ENCODE measurements at places on chromosomes 13 and 19.

GRCh38 chr13:47757466-47758080 is 243.5 kb downstream of the SUCLA2 start:
- H3K27me3 ChIP-seq: no peaks in the 10 kb centered on the region
- no peak overlapping the region for H3K27ac ChIP-seq
- H3K36me3 ChIP-seq: no peaks in the 10 kb centered on the region
- no peaks in the 10 kb centered on the region for H3K4me1 ChIP-seq
- no peak for DNase-seq

DNA sequence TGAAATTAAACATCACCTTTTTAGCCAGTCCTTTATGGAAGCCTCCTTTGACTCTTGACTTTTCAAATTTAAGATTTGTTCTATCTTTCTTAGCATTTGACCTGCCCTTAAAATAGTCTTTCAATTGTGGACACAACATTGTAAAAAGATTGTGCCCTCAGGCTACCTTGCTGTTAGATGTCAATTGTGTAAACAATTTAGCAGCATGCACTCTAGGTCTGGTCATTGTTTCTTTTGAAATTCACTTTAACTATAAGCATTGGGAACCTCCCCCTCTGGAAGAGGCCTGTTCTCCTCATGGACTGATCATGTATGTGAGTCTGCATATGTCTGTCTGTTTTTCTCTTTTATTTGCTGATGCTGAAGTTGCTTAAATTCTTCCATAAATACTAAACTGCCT is 31.5 kb upstream of the PABPC3 start:
- no peaks in the 10 kb centered on the region for H3K27me3 ChIP-seq
- no peak for DNase-seq
- H3K4me3 ChIP-seq: no peak overlapping the region
- H3K36me3 ChIP-seq: no peaks in the 10 kb centered on the region

DNA sequence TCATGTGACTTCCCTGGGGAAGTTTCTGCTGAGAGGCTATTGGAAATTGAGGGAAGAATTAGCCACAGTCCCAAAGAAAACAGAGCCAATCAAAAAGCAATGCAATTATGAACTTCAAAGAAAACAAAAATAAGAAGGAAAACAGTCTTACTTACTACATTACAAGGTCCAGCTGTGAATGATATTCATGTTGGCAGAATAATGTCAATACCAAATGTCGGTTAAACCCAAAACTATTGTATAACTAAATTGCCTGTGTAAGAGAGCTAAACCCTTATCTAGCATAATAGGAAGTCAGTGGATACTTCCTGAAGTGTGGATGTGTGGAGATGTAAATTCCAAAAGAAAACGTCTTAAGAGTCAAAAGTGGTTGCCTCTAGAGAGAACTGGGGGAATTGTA is 12.4 kb downstream of the KL start:
- H3K36me3 ChIP-seq: no peaks in the 10 kb centered on the region
- no peak for DNase-seq
- H3K4me1 ChIP-seq: no peaks in the 10 kb centered on the region
- H3K27me3 ChIP-seq: no peaks in the 10 kb centered on the region
- H3K27ac ChIP-seq: no peak overlapping the region

DNA sequence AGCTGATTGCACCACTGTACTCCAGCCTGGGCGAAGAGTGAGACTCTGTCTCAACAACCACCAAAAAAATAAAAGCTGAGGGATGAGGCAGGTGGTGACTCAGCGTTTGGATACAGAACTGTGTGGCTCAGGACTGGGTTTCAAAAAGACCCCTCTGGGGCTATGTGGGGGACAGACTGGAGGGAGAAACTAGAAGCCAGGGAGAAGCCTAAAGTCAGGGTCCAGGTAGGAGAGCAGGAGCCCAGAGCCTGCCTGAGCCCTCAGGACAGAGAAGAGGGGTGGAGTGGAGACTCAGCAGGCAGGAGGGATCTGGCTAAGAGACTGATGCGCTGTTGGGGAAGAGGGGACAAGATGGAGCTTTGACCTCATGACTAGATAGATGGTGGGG is 1.8 kb upstream of the CD37 start:
- no peaks in the 10 kb centered on the region for H3K36me3 ChIP-seq
- H3K27ac ChIP-seq: no peak overlapping the region
- no peak overlapping the region for H3K4me3 ChIP-seq
- H3K27me3 ChIP-seq: no peaks in the 10 kb centered on the region

DNA sequence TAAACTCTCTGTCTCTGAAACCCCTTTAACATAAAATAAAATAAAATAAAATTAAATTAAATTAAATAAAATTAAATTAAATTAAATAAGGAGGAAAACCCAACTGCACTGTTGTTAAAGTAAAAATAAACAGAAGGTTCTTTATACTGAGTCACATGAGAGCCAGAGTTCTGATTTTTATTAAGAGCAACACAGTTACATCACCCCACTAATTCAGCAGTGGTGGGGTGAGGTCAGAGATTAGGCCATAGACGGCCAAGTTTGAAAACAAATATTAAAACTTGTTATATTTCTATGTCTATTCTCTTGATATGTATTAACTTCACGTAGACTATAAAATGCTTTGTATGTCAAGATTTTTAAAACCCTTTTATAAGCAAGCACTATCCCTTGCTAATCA is 59.5 kb downstream of the MYCBP2 start:
- H3K27me3 ChIP-seq: no peaks in the 10 kb centered on the region
- peaks cover 18% of the 10 kb centered on the region for H3K36me3 ChIP-seq
- no peak overlapping the region for H3K27ac ChIP-seq
- no peak overlapping the region for H3K4me3 ChIP-seq
- no peaks in the 10 kb centered on the region for H3K4me1 ChIP-seq

- H3K4me3 ChIP-seq: no peak overlapping the region
- H3K27me3 ChIP-seq: no peaks in the 10 kb centered on the region
- no peak overlapping the region for H3K27ac ChIP-seq
- H3K36me3 ChIP-seq: no peaks in the 10 kb centered on the region
These were observed 2.0 kb downstream of the RGS9BP start for GRCh38 chr19:32677657-32678056.

GRCh38 chr13:41561170-41561569 is 103.8 kb downstream of the RGCC start:
- H3K27me3 ChIP-seq: no peaks in the 10 kb centered on the region
- H3K36me3 ChIP-seq: no peaks in the 10 kb centered on the region
- no peak overlapping the region for H3K27ac ChIP-seq
- DNase-seq: no peak
- H3K4me3 ChIP-seq: no peak overlapping the region

- H3K4me3 ChIP-seq: no peak overlapping the region
- no peaks in the 10 kb centered on the region for H3K4me1 ChIP-seq
- no peaks in the 10 kb centered on the region for H3K36me3 ChIP-seq
These were observed 195.6 kb upstream of the DACH1 start for GRCh38 chr13:72062566-72062965.

DNA sequence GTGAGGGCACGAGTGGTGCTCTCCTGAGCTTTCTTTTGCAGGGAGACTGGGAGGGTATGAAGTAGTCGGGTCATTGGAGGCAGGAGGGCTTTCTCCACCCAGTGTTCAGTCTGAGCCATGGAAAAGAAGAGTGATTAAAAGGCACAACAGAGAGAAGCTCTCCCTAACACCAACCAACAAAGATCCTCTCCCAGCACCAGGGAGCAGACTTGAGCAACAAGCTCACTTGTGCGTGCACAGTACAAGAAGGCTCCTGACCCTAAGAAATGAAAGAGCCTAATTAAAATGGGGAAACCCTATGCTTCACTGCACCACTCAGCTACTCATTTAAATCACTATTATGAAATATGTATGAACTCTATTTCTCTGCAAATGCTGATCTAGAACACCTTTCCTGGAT is 276.3 kb upstream of the SOX21 start:
- DNase-seq: no peak
- H3K27me3 ChIP-seq: no peaks in the 10 kb centered on the region
- no peak overlapping the region for H3K27ac ChIP-seq
- no peak overlapping the region for H3K4me3 ChIP-seq
- no peaks in the 10 kb centered on the region for H3K4me1 ChIP-seq
- no peaks in the 10 kb centered on the region for H3K36me3 ChIP-seq

DNA sequence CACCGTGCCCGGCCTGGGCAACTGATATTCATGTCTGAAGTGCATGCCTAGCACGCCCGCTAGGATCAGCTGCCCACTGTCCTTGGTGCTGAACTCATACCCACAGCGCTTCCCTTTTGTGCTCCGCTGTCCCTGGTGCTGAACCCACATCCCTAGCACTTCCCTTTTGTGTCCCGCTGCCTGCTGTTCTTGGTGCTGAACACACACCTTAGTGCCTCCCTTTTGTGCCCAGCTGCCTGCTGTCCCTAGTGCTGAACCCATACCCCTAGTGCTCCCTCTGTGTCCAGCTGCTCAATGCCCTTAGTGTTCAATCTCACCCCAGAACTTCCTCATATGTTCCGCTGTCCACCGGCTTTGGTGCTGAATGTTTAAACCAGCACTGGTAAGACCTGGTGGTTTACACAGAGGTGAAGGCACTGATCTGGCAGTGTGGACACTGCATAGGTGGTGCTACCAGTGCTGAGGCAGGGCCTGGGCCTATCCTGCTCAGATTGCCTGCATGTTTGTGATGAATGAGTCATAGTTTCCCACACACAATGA is 26.3 kb upstream of the SIGLEC11 start:
- no peaks in the 10 kb centered on the region for H3K27me3 ChIP-seq
- DNase-seq: peak; percentile 66
- H3K27ac ChIP-seq: no peak overlapping the region

DNA sequence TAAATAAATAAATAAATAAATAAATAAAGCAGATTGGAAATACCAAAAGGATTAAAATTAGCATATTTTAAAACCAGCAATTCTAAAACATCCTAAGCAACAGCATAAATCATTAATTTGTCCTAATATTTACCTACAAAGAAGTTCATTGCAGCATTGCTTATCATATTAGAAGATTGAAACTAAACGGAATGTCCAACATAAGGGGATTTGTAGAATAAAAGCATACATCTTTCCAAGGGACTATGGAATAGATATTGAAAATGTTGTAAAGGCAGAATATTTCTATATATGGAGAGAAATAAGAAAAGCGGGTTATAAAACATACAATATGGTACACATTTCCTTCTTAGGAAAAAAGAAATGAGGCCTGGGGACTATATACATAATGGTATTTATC is 71.1 kb upstream of the RFC3 start:
- no peak for DNase-seq
- no peaks in the 10 kb centered on the region for H3K36me3 ChIP-seq
- H3K27me3 ChIP-seq: no peaks in the 10 kb centered on the region
- no peak overlapping the region for H3K4me3 ChIP-seq
